HT-29 (cell line): ENCODE measurements at places on chromosomes 4 and X. TPM values are rescaled to one million over a fixed set of nuclear protein-coding genes. Genes with fewer than 3 reads are reported as not detected.

GRCh38 chr4:165343353-165344191 is 16.1 kb downstream of the MSMO1 start:
- peak; percentile 40 for DNase-seq

The DGKK gene
- total RNA-seq: not detected in 2 replicates

DNA sequence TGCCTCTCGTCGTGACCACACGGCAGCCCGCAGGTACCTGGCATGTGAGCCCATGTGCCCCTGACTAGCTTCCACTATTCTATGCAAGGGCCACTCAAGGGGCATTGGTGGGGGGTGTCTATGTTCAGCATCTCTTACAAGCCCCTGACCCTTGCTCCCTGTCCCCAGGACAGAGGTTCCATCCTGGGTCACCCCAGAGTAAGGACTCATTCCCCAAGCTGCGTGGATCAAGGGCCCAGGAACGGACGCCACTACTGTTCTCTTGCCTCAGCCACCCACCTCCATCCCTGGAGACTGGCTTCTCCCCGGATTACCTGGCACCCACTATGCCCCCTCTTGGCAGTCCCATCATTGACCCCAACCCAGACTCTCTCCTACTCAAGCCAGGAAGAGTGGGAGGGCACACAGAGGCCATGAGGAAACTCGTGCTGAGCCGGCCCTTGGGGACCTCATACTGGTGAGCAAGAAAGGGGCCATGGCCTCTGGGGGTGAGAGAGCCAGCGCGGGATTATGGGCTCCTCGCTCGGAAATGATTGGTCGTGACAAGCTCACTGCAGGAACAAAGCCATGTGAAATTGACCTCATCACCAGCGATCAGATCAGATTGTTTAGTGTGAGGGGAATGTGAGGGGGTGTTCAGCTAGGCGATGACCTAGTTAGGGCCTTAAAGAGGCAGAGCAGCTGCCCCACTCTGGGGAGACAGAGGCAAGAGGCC is 50.1 kb upstream of the PJA1 start:
- DNase-seq: no peak

- DNase-seq: peak; percentile 31
These were observed 76.4 kb upstream of the F8A3 start for GRCh38 chrX:155534800-155535199.

DNA sequence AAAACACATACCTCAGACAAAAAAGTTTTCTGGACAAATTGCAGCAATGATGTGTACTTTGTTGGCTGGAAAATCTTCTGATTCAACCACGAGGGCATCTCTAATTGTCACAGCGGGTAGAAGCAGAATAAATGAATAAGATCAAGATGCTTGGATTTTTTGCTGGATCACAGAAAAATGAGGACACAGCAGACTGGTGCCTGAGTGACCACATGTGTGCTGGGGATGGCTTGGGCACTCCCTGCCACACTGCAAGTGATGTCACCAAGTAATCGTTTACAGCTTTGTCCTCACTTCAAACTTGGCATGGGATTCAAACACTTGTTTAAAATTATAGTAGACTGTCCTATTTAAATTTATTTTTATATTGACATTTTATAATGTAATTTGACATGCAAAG is 557.0 kb downstream of the SPRY1 start:
- DNase-seq: no peak
